ENCODE measurements at places on chromosomes 11 and 22. TPM values are rescaled to one million over a fixed set of nuclear protein-coding genes. Genes with fewer than 3 reads are reported as not detected.
A peak's percentile ranks its signal among the peaks of the same experiment; 100 is the strongest.

DNA sequence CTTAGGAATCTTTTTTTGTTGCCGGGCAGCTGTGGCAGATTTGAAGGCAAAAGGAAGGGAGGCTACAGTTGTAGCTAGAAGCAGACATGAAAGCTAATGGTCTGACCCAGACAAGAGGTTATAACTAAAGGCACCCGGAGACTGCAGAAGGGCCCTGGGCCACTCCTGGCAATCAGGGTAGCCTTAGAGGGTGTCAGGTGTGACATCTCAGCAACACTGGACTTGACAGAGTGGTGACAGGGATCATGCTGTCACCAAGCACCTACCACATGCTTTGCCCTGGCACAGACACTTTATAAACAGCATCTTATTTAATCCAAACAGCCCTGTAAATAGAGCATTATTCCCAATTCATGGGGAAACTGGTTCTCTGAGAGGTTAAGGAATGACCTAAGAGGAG lies 25.7 kb downstream of the TUB start:
- peak overlapping the region; percentile 29 for H3K27ac ChIP-seq
- DNase-seq = no peak
- H3K27me3 ChIP-seq = no peaks in the 10 kb centered on the region
- H3K36me3 ChIP-seq = peaks cover 16% of the 10 kb centered on the region
- no peaks in the 10 kb centered on the region for H3K4me1 ChIP-seq

- H3K36me3 ChIP-seq = no peaks in the 10 kb centered on the region
- H3K27ac ChIP-seq = no peak overlapping the region
- no peak overlapping the region for H3K4me3 ChIP-seq
- DNase-seq = no peak
- H3K4me1 ChIP-seq = peaks cover 7% of the 10 kb centered on the region
These were observed 102.3 kb downstream of the PRR5L start for GRCh38 chr11:36398231-36398953.

GRCh38 chr11:1747753-1748635 lies 2.4 kb downstream of the IFITM10 start:
- peak overlapping the region; percentile 43 for H3K4me3 ChIP-seq
- H3K27ac ChIP-seq = no peak overlapping the region
- peaks cover 3% of the 10 kb centered on the region for H3K36me3 ChIP-seq
- no peaks in the 10 kb centered on the region for H3K27me3 ChIP-seq
- no peak for DNase-seq

DNA sequence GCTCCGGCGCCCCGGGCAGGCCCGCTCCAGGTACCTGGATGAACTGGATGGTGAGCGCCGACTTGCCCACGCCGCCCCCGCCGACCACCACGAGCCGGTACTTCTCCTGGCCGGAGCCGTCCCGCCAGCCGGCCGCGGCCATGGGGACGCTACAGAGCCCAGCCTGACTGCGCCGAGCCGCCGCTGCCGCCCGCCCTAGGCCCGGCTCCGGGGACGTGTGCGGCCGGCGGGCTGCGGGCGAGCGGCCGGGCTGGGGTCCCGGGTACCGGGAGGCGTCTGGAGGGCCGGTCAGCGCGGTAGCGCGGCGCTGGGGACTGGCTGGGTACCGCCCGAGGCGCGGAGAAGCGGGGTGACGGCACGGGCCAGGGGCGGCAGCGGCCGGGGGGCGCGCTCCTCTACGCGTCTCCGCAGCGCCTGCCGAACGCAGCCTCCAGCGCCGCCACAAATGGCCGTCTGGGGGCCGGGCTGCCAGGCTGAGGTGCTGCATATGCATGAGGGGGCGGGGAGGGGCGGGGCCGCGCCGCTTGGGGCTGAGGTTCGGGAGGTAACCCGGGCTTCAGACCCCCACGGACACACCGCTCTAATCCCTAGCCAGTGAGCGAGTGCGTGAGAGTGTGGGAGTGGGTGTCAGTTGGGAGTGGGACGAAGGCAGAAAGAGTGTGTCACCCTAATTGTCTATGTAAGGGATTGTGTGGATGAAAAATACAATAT lies at the start of gene RRAS2:
Gene RRAS2, minus strand, starts transcription at position 455 of the 711 bp plus-strand sequence. Its CDS starts 313 bp downstream, at position 142.
- no peaks in the 10 kb centered on the region for H3K36me3 ChIP-seq
- H3K27me3 ChIP-seq = no peaks in the 10 kb centered on the region
- H3K4me3 ChIP-seq = peak within 1 kb of the TSS; percentile 69
- peak; percentile 72 for DNase-seq

DNA sequence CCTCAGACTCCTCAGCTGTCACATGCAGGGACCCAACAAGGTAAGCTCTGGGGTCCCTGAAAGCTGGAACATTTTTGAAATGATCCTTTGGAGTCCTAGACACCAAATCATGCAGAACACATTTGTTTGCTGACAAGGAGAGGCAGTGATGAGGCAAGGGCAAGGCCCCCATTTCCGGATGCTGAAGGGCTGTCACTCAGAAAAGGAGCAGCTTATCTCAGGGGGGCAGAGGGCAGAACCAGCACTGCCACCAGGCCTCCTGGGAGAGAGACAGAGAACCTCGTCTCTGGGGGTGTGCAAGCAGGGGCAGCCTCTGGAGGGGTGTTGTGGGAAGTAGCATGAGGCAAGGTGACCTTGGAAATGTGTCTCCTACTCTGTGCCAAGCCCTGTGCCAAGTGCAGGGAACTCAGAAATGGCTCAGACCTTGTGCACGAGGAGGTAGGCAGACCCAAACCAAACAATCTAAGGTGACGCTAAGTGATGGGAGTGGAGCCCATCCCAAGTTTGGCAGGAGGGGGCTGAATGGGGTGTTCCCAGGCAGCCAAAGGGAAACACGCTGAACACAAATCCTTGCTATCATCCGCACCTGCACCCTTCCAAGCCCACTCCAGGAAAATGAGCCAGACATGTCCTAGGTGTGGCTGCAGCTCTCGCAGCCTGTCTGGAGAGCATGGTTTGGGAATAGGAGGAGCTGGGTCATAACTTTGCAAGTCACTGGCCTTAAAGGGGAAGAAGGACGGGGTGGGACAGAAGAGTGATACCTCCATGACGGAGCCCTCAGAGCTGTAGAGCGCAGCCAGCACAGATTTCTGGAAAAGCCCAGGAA lies 94.2 kb downstream of the PDE2A start:
- DNase-seq = no peak
- H3K36me3 ChIP-seq = peaks cover 8% of the 10 kb centered on the region
- peaks cover 9% of the 10 kb centered on the region for H3K4me1 ChIP-seq
- no peak overlapping the region for H3K4me3 ChIP-seq

DNA sequence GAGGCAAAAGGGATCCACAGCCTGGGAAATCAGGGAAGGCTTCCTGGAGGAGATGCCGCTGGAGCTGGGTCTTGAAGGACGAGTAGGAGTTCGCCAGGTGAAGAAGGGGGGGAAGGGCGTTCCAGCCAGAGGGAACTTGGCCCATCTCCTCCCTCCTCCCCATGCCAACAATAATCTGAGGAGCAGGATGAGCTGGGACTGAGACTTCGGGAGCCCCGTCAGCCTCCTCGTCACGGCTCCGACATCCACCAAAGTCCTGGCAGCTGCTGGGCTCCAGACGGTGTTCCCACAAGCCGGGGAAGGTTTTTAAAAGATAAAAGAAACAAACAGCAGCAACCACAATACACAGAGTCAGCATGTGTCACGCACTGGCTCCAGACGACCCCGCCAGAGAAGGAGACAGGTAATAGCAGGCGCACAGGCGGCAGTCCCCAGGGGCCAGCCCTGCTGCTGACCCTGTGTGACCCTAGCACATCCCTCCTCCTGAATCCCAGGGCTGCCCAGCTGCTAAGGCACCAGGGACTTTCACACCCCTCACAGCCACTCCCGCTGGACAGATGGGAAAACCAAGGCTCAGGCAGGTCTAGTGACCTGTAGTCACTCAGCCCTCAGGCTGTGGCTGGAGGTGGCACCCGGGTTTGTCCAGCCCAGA lies 37.3 kb downstream of the NUP50 start:
- H3K27ac ChIP-seq = no peak overlapping the region
- H3K36me3 ChIP-seq = peaks cover 47% of the 10 kb centered on the region
- H3K4me1 ChIP-seq = no peaks in the 10 kb centered on the region
- DNase-seq = no peak

Gene SMC1B
- not detected for total RNA-seq
